ENCODE measurements at places on chromosomes 1 and 21.

DNA sequence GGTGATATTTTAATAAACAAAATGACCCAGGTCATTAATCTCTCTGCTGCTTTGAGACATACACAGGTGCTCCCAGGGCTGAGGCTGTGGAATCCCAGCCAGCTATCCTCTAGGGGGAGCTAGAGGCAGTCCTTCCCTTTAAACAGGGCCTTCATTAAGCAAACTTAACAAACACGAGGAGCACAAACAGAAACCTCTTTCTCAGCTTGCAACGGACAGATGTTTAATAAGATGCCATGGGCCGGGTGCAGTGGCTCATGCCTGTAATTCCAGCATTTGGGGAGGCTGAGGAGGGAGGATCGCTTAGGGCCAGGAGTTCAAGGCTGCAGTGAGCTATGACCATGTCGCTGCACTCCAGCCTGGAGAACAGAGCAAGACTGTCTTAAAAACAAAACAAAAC, 106.7 kb downstream of the HIVEP3 start:
- peak; percentile 20 for DNase-seq

DNA sequence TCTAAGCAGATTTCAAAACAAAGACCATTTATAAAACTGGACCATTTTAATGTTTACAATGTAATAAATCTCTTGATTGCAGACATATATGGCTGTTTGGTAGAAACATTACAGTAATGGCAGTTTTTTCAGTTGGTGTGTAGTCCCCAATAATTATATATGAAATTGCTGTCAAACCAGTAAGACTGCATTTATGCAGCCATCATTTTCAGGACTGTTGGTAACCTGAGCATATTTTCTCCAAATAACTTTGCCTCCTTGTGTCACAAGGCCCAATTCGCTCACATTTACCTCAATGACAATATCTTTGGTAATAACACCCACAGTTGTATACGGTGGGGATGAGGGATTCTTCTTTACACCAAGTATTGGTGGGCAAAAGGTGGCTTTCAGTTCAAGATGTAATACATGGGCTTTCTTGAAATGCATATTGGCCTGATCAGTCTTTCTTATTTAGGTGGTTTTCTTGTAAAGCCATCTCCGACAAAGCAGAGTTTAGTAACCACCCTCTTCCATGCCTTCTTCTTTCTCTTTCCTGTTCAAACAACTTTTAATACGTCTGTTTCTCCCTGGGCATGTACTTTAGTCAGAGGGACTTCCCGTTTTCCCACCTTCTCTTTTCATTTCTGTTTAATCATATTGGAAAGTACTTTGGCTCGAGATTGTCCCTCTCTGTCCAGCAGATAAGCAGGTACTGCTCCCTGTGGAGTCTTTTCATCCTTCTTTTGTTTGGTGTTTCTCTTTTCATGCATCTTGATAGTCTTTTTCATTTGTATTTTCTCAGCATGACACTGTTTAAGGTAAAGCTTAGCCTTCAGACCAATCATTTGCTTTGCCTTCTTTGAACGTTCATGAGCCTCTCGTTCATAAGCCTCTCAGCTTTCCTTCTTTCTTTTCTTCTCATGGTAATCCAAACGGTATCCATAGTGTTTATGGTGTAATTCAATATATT, 30.4 kb downstream of the ATP2B4 start:
- no peak for DNase-seq

DNA sequence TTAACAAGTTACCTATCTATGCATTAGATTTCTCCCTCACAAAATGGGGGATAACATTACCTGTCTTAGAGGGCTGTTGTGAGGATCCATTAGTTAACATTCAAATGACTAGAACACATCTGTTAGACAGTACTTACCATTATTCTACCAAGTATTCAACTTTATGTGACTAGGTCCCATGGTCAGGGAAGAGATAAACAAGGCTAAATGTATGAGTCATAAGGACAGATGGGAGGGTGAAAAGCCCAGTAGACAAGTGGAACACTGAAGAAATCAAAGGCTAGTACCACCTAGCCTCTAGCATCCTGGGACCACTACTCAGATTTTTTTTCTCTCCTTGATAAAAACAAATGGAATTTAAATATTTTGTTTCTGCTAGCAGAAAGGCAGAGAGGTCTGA, 9.0 kb upstream of the VHLL start:
- DNase-seq = no peak

DNA sequence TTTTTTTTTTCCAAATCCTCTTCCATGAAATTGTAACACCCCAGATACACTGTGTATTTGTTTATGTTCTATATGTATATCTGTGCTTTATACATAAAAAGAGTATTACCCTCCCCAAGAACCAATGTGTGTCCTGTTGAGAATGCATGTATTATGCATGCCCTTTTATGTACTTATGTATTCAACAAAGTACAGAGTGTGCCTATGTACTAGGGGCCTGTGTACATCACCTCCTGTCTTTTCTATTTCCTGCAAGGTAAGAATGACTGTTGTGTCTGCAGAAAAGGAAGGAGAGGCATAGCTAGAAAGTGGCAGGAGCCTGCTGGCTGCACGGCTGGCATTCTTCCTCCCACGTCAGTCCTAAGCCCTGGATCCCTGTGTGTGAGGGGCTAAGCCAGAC, 7.0 kb downstream of the TMEM61 start:
- no peak for DNase-seq

DNA sequence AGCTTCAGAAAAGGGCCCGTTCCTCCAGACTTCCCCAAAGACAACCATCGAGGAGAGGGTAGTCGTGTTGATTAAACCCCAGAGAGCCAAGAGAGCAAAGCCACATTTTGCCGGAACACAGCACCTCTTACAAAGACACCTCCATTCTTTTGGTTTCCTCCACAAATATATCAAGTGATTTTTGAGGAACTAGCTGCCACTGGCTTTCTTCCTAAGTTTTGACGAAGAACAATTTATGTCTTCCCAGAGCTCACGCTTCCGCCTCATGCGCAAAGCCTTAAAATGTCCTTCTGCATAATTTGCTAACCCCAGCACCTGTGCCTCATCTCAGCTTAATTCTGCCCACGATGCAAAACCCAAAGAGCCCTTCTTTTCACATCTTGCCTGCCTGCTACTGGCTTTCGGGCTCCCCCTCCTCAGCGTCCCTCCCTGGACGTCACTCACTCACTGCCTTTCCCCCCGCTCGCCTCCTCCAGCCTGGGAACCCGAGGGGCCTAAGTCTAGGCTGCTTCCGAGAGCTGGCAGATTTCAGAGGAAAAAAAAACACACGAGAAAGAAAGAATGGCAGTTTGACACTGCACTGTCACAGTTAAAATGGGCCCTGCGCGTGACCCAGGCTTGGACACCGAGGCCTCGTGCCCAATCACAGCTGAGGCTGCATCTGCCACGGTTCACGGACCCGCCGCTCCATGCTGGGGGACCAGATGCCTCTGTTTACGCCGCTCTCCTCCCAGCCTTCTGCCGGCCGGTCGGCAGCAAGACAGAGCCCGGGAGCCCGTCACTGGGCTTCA, 77.6 kb upstream of the IFNAR2 start:
- no peak for DNase-seq

GRCh38 chr1:79150576-79150975, 144.0 kb upstream of the ADGRL4 start:
- no peak for DNase-seq

DNA sequence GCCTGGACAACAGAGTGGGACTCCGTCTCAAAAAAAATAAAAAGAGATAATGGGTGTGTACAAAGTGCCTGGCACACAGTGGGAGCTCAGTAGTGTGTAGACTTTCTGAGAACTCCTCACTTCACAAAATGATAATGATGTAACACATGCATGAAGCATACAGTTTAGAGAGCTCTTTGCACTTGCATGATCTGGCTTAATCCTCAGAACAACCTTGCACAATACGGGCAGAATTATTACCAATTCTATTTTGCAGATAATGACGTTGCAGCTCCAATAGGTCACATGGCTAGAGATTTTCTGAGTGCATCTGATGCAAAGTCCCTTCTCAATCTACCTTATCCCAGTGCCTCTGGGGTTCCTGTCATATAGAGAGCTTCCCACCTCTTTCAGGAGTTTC, 71.4 kb downstream of the CD247 start:
- no peak for DNase-seq

DNA sequence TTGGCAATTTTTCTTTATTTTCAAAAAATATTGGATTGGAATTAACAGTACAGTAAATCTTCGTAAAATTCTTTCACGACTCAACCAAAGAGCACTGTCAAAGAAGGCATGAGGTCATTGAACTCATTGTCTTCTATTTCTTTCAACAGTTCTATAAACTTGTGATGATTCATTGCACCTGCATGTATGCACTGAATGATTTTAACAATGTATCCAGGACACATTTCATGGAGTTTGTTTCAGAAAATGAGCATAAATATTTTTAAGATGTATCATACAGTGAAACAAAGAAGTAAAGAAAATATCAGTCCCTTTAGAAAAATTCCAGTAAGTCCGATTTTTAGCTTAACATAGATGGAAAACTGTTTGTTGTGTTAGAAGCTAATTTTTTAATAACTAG, 33.6 kb upstream of the CD34 start:
- no peak for DNase-seq

GRCh38 chr1:57620605-57621004, 196.7 kb upstream of the DAB1 start:
- DNase-seq = peak; percentile 7

GRCh38 chr1:151143986-151144385, 2.4 kb downstream of the SEMA6C start:
- DNase-seq = no peak

- DNase-seq = no peak
These were observed 19.7 kb upstream of the ATP6V1G3 start for GRCh38 chr1:198560161-198560560.

DNA sequence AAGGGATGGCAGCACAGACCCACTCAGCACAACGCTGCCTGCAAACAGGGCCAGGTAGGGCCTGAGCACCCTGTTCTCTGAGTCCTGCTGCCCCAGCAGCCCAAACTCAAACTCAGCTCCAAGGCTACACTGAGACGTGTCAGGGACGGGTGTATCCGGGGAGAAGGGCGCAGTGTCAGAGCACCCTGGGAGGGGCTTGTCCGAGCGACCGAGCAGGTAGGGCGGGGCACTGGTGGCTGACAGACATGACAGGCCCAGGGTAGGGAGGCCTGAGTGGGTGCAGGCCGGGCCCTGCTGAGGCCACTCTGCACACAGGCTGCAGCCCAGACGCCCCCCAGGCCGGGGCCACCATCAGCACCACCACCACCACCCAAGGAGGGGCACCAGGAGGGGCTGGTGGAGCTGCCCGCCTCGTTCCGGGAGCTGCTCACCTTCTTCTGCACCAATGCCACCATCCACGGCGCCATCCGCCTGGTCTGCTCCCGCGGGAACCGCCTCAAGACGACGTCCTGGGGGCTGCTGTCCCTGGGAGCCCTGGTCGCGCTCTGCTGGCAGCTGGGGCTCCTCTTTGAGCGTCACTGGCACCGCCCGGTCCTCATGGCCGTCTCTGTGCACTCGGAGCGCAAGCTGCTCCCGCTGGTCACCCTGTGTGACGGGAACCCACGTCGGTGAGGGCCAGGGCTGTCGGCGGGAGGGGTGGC, 5.5 kb downstream of the SCNN1D start:
- no peak for DNase-seq

GRCh38 chr1:202007805-202008489, 2.4 kb upstream of the ELF3 start:
- no peak for DNase-seq

- no peak for DNase-seq
These were observed 44.8 kb downstream of the CLIC6 start for GRCh38 chr21:34713621-34714020.

DNA sequence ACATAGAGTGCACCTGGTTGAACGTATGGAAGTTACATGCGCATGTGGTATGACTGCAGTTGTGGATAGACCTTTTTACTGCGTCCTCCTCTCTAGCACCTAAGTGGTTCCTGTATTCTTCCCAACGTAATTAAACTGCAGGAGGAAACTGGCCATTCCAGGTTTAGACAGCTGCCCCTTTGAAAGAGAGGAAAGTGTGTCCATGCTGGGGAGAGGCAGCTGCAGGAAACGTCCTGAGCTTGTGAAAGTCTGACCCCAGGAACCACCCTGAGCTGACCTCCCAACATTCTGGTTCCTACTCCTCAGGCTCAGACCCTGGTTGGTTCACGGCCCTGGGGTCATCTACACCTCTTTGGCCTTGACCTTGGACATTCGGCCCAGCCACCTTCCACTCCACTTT, 309.3 kb downstream of the DISC1 start:
- DNase-seq = no peak

Data from SK-N-DZ (cell line).